ENCODE measurements at places on chromosomes 12 and 14.

GRCh38 chr14:104582662-104583061, 3.1 kb downstream of the C14orf180 start:
- no peak for DNase-seq

- DNase-seq: no peak
Measured at GRCh38 chr14:28057359-28058296, 709.0 kb upstream of the FOXG1 start.

DNA sequence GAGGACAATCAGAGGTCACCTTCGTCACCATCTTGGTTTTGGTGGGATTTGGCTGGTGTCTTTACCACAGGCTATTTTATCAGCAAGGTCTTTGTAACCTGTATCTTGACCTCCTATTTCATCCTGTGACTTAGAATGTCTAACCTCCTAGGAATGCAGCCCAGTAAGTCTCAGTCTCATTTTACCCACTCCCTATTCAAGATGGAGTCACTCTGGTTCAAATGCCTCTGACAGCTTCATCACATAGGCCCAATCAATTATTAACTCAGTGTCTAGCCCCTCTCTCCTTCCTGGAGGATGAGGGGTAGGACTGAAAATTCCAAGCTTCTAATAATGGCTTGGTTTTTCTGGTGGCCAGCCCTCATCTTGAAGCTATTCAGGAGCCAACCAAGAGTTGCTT, 111.4 kb upstream of the NAP1L1 start:
- DNase-seq: no peak

DNA sequence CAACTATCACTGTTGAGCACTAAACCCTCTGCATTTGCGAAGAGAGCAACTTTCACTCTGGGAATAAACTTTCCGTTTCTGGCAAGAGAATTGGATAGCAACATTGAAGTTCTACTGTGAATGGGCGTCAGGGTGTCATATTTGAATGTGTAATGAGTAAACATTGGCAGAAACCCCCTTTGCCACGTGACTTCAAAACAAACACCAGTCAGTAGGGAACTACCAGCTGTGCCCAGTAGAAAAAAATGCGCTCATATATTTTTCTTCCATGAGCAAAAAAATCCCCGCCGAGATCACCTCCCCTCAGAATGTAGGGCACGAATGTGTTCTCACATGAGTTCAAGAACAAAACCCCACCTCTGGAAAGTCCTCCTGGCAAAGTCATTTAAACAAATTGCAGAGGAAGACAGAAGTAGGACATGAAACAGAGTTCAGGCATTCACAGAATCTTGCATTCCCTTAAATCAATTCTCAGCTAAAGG, 80.6 kb downstream of the BTG1 start:
- DNase-seq: no peak

- no peak for DNase-seq
Measured at GRCh38 chr12:123105211-123105826, 45.6 kb downstream of the PITPNM2 start.

DNA sequence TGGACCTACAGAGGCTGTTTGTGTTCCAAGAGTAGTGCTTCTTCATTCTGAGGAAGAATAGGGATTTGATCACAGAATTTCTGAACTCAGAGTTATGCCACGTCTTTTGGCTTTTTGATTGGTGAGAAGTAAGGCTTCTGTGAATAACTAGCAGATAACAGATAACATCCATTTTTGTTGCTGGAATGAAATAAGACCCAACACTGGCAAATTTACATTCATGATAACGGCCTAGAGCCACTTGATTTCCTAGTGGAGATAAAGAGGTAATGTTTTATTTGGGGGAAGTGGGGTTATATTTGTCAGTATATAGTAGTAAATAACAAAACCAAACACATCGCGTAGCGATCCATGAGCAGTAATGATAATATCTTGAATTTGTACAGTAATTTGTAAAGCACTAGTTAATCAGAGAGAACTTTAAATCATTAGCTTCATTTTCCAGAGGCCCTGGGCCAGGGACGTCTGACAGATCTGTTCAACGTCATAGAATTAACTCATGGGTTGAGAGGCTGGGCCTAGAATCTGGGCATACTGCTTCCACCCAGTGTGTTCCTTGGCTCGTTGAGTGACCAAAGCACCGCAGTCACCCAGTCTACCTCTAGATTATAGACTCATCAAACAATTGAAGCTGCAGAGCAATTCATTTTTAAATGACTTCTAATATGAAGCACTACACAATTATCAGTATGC, 79.6 kb downstream of the HMGA2 start:
- DNase-seq: no peak

- no peak for DNase-seq
Measured at GRCh38 chr12:109494348-109494881, 17.0 kb downstream of the UBE3B start.

DNA sequence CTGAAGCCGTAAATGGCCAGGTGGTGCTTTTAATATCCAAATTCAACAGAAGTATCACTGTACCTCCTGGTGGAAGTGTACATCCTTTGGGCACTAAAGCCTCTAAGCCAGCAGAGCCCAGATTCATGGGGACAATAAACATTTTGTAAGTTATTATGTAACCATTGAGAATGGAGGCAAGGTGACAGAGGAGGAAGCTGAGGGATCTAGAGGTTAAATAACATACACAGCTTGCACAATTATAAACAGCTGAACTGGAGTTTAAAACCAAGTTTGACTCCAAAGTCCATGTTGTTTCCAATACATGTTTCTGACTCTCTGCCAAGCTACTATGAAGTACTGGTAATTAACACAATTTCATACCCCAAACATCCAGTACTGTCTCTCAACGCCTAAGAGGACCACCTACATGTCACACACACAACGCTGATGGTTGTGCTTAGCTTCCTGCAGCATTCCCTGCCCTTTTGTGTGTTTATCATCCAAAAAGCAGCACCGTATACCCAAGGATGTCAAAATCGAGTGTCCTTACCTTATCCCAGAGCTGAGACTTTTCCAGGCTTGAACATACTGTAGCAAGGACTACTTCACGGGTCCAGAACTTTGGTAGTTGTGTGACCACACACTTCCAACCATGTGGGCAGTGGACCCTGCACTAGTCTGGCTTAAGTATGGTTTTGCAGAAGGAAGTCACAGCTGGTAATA, 41.3 kb downstream of the EGLN3 start:
- DNase-seq: no peak

DNA sequence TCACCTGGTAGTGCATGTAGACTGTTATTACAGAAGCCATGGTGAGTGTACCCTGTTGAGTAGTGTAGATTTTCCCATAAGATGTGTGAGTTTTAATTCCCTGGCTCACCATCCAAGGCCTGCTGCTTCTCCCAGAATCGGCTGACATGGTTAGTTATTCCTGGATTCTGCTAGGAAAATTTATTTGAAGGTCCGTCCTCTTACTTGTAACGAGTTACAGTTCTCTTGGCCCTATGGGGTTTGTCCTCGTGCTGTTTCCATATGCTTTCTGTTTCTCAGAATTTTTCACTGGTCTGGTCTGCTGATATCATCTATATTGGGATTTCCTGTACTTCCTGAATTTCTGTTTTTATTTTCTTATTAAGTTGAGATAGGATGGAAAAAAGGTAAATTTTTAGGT, 423.3 kb upstream of the RGS6 start:
- no peak for DNase-seq

DNA sequence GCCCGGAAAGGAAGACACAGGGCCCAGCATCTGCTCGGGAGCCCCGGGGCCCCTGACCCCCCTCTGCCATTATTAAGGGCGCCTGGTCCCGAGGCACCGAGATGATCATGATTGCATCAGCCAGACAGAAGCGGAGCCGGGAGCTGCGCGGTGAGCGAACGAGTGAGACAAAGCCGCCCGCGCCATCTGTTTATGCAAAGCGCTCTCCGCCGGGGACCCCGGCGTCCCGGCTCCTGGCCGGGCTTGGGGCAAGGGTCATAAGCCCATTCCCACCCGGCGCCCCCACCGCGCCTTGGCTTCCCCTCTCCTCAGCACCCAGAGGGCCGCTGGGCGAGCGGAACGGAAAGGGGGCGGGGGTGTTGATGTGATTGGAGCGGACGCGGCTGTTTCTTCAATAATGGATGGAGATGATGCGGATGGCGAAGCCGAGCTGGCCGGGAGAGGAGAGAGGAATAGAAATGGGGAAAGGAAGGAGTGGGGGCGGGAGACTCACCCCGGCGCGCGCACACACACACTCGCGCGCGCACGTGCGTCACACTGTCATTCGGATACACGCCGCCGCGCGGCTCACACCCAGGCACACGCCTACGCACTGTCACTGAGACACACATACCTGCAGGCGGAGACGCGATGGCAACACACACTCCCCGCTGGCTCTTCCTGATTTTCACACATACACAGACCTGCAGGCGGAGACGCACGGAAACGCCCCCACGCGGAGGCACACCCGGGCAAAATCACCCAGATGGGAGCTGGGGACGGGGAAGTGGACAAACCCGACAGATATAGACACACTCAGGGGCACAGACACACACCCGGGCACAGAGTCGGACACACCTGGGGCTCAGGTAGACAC, 10.7 kb downstream of the STAC3 start:
- peak; percentile 40 for DNase-seq

DNA sequence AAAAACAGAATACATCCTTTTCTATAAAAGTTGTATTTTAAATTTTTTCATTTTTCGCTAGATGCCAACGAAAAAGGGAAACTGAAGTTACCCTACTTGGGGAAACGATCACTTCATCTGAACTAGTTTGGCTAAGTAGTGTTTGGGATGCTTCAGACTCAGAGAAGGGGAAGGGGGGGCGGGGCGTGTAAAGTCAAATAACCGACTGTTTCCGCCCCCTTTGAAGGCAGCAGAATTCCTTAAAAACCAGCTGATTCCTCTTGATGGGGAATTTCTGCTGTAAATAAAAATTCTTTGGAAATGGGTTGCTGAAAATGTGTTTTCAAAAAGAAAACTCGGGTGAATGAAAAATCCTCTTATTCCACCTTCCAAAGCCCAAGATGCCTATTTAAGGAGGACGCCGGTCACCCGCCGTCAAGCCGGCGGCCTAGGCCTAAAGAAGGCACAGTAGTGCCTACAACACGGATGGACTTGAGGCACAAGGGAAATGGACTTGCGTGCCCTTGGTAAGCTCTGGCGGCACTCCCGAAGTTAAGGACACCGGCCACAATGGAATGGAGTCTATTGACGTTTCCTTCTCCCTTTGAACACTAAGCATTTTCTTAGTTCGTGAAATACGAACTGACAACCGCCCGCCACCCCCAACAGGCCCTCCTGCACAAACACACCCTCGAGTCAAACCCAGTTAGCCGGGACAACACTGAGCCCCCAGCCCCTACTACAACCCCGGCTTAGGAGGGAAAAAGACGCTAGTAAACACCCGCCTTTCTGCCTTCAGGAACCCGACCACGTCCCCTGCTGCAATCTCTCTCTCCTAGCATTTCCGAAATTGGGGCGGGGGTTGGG, 1.9 kb downstream of the ATXN2 start:
- DNase-seq: peak; percentile 50

DNA sequence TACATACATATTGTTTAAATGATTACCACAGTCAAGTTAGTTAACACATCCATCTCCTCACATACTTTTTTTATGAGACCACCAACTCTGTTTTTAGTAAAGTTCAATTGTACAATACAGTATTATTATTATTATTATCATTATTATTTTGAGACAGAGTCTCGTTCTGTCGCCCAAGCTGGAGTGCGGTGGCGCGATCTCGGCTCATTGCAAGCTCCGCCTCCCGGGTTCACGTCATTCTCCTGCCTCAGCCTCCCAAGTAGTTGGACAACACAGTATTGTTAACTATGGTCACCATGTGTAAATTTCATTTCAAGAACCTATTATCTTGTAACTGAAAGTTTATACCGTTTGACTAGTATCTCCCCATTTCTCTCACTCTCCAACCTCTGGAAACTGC, 942.0 kb upstream of the FBXO33 start:
- DNase-seq: no peak

- no peak for DNase-seq
Measured at GRCh38 chr14:96352708-96353107, 10.4 kb downstream of the ATG2B start.

DNA sequence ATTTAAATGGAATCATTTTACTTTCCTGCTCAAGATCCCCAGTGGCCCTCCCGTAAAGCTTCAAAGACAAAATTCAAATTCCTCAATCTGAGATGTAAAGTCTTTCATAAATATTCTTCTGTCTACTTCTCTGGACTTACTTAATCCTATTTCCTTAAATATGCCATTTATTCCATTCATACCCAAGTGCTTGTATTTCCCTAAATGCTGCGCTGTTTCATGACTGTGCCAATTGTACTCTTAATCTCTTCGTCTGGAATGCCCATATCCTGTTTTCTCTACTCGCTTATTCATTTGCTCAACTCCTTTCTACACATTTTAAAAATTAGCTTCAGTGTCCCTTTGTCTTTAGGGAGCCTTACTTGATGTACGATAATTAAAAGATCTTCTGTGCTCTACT, 280.1 kb downstream of the CPNE8 start:
- DNase-seq: no peak

DNA sequence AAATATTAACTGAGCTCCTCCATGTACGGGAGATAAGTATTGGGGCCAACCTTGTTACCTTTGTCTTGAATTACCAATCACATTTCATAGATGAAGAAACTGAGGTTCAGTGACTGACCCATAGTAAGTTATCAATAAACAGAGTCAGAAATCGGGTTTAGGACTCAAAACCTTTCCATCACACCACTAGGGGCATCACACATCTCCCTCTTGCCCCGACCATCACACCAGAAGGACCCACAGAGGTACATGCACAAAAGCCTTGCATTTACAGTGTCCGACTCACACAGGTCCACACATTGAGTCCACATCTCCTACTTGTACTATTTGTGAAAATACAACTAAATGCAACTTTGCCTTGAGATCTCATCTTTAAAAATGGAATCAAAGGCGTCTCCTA, 29.4 kb downstream of the KCNA5 start:
- no peak for DNase-seq

DNA sequence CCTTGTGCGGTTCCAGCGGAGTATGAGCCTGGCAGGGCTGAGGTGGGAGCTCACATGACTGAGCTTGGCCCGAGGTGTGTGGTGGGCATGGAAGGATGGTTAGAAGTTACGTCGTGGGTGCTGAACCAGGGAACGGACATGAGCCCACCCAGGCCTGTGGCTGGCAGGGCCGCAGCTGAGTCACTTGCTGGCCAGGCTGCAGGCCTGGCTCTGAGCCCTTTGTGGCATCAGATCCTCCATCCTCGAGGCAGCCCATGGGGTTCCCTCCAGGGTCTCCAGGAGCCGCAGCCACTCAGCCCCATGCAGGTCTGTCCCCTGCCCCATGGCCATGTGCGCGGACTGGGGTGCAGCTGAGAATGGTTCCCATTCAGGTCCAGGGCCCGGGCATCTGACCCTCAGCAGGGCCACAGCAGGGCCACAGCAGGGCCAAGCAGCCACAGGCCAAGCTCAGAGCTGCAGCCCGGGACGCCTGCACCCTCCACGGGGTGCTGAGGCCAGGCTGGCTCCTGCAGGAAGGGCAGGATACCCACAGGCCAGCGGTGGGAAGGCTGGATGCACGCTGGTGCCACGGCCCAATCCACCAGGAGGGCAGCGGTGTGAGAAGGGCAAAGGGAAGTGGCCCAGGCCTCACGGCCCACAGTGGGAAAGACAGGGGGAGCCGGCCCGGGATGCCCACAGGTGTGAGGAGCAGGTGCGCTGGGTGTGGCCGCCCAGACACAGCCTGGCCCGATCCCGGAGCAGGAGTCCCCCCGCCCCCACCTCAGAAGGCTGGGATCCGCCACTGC, 26.3 kb upstream of the ULK1 start:
- no peak for DNase-seq
